NCI-H2081 (cell line): ENCODE measurements at places on chromosomes 2 and 18.

DNA sequence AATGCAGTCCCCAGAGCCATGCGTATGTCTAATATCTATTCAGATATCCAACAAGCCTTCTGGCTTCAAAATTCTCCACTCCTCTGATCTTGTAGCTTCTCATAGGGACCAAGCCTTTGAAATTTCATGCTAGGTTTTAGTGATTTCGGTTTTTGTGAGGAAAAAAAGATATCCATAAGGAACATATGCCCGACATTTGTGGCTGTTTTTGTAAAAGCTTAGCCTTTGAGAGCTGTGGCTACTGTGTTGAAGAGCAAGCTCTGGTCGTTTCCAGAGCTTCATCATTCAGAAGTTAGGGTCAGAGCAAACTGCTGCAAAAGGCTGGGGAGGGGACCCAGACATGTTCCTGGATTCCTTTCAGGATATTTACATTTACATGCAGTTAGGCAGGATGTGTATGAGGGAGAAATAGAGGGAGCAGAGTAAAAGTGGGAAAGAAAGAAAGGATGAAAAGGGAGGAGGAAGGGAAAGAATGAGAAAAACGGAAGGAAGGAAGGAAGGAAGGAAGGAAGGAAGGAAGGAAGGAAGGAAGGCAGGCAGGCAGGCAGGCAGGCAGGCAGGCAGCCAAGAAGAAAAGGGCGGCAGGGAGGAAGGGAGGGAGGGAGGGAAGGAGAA lies 70.2 kb downstream of the NCKAP5 start:
- DNase-seq = no peak

GRCh38 chr2:110173523-110173922 lies 31.3 kb downstream of the NPHP1 start:
- no peak for DNase-seq

DNA sequence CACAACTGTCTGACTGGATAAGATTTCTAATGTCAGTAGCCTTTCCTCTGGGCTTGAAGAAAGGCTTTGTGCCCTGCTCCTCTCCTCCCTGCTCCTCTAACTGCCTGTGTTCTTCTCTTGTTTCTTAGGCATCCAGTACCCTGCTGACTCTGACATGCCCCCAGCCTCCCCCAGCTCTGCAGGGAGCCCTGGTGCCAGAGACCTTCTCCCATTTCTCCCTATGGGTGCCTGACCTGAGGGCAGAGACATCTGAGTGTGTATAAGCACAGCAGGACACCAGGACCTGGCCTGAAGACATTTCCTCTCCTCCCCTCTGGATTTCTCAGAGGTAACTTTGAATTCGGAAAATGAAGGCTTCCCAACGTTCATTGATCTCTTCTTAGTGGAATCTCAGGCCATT lies 23.6 kb downstream of the RNF144A start:
- DNase-seq = no peak

DNA sequence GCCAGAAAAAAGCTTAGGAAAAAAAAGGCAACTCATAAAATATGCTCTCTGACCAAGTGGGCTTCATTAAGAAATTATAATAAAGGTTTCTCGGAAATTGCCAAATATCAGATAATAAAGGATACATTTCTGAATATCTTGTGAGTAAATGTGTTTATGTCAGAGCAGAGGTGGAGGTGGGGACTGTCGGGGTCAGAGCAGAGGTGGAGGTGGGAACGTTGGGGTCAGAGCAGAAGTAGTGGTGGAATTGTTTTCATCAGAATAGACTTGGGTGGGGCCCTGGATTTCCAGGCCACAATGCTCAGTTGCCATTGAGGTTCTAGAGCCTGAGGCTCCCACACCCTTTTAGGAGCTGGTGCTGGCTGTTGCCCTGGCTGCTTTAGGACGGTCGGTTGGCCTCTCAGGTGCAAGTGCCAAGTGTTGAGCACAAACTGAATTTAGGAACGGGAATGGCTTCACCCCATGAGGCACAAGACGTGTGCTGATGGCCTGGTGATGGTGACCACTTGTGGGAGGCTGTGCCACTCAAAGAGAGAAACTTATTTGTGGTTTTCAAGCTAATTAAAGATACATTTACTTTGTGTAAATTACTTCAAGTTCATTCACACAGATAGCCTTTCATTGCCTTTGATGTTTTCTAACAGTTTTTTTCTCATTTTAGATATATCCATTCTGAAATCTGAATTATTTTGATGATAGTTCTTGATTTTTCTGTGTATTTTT lies 131.5 kb downstream of the ATP9B start:
- DNase-seq = no peak

DNA sequence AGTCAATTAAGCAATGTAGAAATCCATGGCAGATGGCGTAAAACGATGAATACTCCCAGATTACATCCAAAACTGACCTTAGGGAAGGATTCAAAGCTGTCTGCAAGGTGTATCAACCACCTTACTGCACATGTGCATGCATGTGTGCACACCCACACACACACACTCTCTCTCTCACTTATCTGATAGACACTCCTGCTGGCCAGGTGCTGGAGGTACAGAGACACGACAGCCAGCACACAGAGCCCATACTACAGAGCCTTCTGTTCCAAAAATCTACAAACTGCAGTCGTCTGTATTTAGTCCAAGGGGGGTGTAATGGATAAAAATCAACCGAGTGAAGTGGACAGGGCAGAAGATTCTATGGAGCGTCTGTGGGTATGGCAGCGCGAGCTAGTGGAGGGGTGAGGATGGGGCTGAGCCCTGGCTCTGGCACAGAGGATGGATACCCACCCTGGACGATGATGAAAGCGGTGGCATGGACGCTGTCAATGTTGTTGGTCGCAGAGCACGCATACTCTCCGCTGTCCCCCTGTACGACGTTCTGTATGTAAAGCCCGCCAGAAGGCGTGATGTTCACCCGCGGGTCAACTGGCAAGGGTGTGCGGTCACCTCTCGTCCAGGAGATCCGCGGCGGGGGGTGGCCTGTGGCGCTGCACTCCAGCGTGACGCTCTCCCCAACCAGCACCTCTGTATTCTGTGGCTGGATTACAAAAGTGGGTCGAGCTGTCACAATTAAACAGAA lies 78.4 kb downstream of the PXDN start:
- no peak for DNase-seq

GRCh38 chr2:105592288-105592687 lies 152.4 kb upstream of the NCK2 start:
- no peak for DNase-seq

DNA sequence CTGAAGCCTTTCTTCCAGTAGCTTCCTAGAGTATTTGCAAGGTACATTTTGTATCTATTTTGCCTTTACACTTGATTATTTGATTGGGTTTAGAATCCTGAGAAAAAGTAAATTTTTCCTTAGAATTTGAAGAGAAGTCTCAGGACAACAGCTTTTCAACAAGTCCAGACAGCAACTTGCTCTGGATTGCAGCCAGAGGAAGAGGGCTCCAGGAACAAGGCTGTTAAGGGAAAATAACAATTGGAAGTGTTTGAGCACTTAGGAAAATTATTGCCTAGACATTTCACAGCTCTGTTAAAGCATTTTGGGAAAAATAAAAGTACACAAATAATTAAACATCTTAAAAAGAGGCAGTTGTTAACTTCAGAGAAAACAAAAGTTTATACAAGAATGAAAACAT lies 58.3 kb upstream of the RAPGEF4 start:
- DNase-seq = no peak

DNA sequence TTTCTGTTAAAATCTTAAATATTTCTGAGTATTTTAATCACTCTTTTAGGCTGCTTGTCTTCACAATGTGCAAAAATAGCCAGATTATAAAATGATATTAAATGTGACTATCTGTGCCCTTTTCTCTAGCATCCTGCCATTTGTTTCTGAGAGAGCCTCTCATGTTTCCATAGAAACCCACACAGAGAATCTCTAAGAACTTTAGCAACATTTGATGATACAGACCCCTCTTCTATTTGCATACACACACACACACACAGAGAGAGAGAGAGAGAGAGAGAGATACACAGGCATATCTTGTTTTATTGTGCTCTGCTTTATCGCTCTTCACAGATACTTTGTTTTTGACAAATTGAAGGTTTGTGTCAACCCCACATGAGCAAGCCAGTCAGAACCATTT lies 134.5 kb upstream of the DDX18 start:
- no peak for DNase-seq

GRCh38 chr18:59458575-59458974 lies 99.5 kb upstream of the LMAN1 start:
- DNase-seq = no peak

DNA sequence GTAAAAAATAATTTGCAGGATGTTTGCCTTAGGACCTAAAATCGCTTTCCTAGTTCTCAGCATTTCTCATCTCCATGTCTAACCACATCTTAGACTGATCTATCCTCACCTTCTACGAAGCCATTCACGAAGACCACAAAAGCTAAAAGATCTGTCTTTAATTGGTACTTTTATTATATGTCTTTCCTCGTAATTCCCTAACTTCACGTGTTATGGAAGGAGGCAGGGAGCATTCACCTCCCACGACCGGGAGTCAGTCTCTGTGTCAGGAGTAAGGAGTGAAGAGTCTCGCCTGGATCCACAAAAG lies 1.6 kb downstream of the DLGAP1 start:
- DNase-seq = no peak

- DNase-seq = peak; percentile 32
Observed at GRCh38 chr2:27095745-27096651, 9.4 kb downstream of the KHK start.

- DNase-seq = no peak
Observed at GRCh38 chr2:80252294-80252986, 52.1 kb downstream of the LRRTM1 start.

- no peak for DNase-seq
Observed at GRCh38 chr2:113039158-113039557, 13.5 kb downstream of the IL36B start.

- no peak for DNase-seq
Observed at GRCh38 chr2:146817613-146818012, 1027.2 kb upstream of the ACVR2A start.

GRCh38 chr2:3172265-3172935 lies 205.2 kb downstream of the EIPR1 start:
- DNase-seq = no peak
